ENCODE measurements at places on chromosomes 1 and 21.
A peak's percentile ranks its signal among the peaks of the same experiment; 100 is the strongest.

DNA sequence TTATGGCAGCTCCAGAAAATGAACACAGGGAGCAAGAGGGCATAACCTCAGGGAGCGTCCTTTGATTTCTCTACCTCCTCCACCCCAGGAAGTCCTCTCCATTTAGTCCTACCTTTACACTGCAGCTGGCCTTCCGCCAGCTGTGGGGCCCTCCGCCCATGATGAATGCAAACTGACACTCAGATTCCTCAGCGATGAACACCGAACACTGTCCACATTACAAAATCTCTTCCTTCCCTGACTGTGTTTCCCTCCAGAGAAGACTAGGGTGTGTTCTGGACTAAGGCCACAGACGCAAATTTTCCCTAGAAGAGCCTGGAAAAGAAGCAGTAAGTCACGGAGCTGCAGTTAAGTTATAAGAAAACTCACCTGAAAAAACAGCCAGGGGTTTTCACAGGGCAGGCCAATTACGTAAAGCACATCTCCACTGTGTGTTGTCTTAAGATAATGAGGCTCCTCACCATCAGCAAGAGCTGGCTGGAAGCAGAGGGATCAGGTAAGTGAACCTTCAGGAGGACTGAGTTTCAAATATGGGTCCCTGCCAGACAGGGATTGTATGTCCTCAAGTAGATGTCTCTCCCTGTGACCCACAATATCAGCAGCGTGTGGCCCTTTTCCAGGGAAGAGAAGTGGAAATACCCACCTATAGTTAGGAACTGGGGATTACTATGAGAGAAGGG is 46.3 kb upstream of the ATP1B1 start:
- no peak for DNase-seq

DNA sequence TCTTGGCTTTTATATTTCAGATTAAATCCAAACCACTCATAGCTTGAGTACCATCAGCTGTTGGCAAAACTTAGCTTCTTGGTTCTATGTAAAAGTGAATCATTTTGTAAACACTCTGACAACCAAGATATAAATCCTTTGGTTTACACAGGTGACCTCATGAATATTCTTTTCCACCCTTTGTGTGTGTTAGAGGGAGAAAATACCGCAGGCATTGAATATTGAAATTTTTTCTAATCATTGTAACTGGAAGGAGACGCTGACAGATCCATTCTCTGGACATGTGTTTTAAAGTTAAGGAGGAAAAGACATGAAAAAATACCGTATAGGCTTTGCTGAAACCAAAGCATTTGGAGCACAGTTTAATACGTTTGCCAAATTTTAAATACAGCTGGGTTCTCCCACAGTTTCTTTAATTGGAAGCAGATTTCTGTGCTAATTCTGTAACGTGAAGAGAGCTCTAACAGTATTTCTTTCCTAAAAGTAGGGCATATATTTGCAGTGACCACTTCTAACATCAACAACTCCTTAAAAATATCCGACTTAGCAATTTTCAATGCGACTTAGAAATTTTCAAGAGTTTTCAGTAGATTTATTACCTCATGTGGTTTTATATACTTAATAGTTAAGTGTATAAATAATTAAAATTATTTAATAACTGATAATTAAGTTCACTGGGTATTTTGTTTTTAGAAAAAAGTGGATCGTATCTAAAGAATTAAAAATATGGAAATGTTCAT is 388.2 kb downstream of the USP25 start:
- DNase-seq = no peak

- peak; percentile 14 for DNase-seq
These were observed 995 bp downstream of the COLGALT2 start for GRCh38 chr1:184036517-184036949.

- no peak for DNase-seq
These were observed 157.3 kb downstream of the GRIK3 start for GRCh38 chr1:36876990-36877389.

- DNase-seq = no peak
These were observed 226.4 kb downstream of the DYRK1A start for GRCh38 chr21:37593015-37593414.

- no peak for DNase-seq
These were observed 92.8 kb downstream of the ITPKB start for GRCh38 chr1:226646026-226646869.

GRCh38 chr1:37701051-37701450 is 8.7 kb downstream of the CDCA8 start:
- no peak for DNase-seq

DNA sequence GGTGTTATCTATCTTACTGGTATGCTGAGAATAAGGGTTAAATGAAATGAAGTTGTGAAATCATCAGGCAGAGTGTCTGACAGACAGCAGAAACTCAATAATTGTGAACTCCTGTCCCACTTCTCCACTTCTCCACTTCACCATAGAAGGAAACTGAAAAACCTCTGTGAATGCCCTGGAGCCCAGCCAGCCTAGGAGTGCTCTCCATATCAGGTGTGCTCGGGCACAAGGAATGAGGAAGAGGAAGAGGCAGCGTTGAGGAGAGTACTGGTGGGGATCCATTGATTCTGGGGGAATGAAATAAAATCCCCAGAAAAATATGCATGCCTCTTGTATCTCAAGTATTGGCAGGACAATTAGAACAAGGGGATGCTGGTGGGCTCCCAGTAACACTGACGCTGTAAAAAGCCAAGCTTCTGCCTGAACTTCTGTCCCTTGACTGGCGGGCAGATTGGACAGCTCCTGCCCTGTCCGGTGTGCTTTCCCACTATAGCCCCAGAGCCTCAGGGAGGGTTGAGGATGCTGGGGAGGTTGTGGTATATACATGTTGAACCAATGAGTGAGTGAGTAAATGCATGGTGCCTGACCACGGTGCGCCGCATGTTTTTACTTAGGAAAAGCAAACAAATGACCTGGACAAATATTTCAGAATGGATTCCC is 47.7 kb downstream of the NMNAT2 start:
- no peak for DNase-seq

DNA sequence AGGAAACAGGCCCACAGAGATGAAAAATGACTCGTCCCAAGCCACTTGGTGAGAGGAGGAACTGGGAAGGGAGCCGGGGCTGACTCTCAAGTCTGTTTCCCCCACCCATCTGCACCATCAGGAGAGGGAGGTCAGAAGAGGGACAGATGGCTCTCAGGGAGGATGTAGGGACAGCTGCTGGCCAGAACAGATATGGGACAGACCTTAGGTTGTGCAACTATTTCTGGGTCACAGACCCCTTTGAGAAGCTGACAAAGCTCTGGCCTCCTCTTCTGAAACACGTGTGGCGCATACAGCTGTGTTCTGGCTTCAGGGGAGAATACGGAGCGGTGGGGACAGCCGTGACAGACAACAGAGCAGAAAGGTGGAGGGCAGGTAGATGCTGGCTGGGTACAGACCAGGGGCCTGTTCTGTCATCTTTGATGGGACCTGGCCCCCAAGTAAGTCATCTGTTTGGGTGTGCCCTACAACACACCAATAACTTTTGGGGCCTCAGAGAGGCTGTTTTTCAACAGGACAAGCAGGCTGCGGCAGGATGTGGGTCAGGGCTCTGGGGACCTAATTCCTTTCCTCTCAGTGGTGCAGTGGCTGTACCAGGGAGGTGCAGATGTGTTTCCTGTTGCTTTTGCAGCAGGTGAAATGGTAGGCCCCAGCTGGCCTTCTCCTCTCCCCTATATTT is 7.3 kb downstream of the SH3BGRL3 start:
- DNase-seq = peak; percentile 77

DNA sequence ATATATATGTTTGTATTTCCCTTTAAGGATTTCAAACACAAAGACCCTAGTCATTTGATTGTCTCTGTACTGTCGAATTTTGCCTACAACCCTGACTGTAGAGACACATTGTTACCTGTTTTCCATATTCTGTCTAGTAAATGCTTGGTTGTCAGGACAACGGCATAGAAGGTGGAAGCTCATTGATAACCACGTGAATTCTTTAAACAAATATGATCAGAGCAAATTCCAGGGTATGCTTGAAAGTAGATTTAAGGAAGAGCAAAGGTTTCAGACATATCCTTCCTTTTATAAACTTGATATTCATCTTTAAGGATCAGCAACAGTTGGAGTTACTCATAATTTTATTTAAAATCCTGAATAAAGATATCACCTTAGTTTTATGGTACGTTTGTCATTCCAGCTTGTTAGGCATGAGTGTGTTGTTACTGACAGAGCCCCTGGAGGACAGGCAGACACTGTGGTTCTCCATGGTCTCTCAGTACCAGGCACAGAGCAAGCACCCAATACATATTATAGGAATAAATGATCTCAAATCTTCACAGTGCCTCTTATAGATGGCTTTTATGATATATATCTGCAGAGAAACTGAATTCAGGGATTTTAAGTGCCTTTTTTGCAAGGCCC is 203.2 kb downstream of the FGGY start:
- no peak for DNase-seq

DNA sequence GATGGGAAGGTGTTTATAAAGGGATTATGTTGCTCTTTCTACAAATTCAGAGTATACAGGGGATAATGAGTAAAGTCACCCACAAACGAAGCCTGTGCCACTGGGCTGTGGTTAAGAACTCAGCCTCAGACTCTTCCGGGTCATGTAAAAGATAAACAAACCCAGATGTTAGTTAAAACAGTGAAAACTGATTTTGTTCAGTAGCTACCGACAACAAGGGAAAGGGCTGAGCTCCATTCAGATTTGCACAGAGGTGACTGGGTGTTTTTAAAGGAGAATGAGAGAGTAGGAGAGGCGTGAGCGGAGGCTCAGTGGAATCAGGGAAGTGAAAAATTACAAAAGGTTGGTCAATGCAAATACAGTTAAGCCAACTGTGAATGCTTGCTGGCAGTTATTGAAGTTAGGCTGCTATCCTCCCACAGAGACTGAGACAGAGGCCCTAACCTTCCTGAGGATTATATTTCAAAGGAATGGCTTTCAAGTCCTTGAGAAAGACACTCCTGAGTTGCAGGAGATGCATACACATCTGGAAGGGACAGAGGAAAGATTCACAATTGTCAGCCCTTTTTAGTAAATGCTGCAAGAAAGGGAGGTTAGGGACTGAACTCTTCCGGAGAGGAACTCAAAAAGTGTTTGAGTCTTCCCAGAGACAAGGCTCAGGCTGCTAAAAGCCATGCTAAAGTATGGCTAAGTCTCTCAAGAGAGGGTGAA is 29.9 kb upstream of the SAMD13 start:
- DNase-seq = no peak

DNA sequence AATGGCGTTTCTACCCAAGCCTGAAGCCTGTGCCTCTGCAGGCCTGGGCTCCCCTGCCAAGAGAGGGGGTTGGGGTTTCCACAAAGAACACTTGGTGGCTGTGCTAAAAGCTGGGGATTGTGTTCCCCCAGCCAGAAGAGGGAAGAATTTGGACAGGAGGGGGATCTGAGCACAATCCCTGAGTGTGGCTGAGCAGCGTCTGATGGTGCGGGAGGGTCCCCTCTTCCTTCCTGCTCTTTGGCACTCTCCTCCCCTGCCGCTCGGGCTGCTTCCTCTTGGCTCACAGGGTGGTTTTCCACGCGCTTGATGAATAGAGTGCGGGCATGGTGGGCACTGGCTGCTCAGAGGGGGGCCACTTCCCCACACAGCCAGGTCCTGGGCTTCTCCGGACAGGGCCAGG is 3.7 kb downstream of the GPR37L1 start:
- no peak for DNase-seq

GRCh38 chr1:203519053-203519840 is 25.3 kb downstream of the OPTC start:
- DNase-seq = no peak

GRCh38 chr1:156943756-156944155 is 23.3 kb downstream of the LRRC71 start:
- no peak for DNase-seq

DNA sequence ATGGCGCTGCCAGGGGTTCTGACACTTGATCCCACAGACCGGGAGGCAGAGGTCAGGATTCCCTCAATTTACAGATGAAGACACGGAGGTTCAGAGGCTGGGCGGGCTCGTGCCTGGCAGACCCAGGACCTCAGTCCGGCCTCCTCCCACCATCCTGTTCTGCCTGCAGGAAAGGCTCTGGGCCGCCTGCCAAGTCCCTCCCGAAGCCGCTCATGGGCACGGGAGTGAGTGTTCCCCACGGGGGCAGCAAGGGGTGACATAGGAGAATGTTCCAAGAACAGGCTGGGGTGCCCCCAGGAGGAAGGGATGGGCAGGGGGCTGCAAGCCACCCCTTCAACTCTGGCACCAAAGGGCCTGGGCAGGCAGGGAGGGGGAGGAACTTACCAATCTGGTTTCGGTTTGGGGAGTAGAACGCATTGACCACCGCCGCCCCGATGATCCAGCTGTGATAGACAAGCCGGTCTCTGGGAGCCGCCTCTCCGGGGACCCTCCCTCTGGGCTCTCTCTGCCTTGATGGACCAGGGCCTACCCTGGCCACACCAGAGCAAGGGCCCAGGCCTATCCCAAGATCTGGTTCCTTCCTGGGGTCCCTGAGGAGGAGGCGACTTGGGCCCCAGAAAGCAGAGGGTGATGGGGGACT is 7.5 kb downstream of the PRXL2B start:
- no peak for DNase-seq

DNA sequence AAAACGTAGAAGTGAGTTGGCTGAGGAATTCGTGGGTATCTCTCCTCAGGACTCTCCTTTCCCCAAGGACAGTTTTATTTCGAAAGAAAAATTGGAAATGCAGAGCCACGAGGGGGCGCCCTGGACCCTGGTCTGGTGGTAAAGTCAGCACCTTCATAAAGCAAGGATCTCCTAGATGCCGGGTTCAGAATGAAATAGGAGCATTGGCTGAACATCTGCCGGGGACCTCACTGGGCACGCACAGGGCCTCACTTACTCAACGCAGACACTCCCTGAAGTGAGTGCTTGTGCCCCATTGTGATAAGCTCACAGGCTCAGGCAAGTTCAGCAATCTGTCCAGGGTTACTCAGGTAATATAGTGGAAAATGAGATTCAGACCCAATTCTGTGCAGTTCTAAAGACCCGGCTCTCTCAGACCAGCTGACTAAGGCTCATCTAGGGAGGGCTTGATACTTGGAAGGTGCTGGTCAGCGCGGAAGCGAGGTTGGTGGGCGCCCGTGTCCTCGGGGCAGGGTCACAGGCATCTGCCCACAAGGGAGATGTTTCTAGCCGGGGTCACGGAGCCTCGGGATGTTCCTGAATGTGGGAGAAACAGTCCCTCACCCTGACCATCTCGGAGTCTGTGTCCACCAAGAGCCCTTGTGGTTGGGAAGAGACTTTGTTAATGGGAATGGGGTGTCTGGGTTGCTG is 55.7 kb upstream of the ETV3 start:
- peak; percentile 81 for DNase-seq

GRCh38 chr1:112262316-112262715 is 133.7 kb upstream of the CTTNBP2NL start:
- DNase-seq = no peak

DNA sequence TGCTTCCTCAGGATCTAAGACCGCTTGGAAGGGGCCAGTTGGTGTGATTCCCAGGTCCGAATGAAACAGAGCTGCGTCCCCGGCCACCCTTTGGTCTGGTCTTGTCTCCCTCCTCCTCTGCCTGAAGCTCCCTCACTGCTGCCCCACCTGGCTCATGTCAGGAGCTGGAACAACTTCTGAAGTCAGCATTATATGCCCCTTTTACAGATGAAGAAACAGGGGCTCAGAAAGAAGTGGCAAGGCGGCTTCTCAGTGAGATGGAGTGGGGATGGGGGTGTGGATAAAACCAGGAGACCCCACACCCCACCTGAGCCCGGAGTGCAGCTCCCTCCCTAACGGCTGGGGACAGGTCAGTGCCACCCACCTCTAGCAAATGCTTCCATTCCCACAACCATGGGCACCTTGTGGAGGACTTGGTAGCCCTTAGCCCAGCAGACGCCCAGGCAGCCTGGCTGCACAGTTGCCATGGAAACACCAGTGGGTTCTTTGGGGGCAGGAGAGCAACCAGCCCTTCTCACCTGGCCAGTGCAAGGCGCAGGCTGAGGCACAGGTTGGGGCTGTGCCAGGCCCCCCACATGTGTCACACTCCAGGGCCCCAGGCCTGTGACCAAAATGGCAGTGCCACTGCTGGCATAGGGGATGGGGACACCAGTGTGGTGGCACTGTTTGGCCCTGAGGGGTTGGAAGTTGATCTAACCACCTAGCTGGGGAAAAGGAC is 31.9 kb upstream of the ECE1 start:
- DNase-seq = no peak
